ENCODE measurements at places on chromosomes 1 and 21.

DNA sequence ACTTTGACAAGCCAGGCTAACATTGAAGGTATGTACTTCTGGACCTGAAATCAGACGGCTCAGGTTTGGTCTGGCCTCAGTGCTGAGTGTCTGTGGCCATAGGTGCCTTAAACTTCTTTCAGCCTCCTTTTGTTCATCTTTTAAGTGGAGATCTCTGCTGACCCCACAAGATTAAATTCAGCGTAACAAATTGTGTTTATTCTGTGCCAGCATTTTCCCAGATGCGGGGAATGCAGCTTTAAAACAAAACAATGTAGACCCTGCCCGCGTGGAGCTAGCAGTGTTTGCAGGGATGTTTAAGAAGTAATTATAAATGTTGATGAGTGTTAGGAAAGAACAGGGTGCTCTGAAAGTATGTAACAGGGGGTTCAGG is 923 bp downstream of the CAP1 start:
- DNase-seq = no peak

- no peak for DNase-seq
Measured at GRCh38 chr1:77336729-77337128, 54.9 kb downstream of the AK5 start.

DNA sequence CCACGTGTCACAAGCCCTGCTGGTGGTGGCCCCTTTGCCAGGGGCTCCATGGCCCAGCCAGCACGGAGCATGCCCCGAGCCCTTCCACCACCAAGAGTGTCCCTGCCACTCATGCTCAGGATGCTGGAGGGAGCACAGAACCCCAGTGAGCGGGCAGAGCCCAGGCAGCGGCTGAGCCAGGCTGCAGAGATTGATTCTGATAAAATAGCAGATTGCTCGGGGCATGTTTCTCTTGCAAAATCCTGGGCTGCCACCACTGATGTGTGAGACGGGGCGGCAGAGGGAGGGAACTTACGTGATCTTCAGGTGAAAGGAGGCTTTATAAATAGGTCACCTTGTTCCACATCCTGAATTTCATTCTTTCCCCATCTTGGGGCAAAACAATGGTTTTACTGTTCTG is 53.2 kb downstream of the SPSB1 start:
- no peak for DNase-seq

DNA sequence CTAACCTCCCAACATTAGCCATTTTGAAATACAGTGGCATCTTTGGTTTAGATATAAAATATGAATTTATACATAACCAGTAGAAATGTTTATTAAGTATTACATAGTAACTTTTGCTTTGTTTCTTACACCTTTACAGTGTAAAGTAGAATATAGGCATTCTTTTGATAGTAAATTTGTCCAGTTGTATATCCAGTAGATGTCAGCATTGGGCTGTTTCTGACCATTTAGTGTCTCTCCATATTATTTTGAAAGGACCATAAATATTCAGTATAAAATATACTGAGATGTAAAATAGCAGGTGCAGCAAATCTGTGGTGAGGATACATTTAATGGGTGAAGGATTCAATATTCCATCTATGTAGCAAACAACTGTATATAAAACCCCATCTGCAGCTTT is 115.8 kb upstream of the ZRANB2 start:
- DNase-seq = peak; percentile 27

DNA sequence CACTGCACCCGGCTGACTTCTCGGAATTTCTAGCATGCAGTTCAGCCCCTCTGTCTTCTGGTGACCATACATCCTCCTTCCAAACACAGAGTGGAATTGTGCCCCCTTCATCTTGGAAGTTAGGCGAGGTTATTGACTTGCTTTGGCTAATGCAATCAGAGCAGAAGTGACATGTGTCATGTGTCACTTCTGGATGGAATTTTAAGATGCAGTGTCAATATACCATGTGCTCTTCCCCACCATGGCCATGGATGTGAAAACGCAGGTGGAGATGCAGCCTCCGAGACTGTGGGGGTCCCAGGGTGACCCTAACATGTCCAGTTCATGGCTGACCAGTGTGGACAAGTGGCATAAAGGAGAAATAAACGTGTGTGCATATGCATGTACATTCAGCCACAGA is 83.0 kb downstream of the KCNJ6 start:
- no peak for DNase-seq

DNA sequence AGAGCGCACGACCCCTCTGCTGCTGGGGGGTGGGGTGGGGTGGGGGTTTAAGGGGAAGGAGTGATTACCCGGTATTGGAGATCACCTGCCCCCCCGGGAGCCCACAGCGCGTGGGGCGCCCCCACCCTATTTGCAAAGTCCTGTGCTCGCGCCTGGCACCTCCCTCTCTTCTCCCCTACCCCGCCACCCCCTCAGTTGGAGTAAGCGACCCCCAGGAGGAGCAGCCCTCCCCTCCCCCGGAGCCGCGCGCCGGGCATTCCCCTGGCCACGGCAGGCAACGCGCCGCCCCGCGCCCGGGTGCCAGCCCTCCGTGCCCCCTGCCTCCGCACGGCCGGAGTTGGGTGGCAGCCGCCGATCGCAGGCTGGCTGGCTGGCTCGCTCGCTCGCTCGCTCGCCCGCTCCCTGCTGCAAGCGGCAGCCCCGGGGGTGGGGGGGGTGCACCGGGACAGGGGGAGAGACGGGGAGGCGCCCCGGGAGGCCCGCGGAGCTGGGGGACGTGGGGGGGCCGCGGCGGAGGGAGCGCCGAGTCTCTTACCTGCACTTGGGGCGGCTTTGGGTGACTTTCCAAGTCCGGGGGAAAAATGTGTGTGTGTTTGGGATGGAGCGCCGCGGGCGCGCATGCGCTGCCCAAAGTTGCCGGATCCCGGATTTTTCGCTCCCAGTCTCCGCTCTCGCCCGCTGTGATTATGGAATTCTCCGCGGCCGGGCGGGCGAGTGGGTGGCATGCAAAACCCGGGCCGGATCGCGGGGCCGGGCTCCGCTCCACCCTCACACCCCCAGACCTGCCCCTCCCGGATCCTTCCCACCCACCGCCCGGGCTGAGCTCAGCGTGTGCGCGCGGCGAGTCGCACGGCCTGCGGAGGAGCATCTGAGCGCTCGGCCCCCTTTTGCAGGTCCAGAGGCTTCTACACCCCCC is at the start of gene CASZ1:
TSS of gene CASZ1 (minus strand) at position 618 of the 916 bp plus-strand sequence. CDS start 102,757 bp downstream, outside the sequence.
- peak; percentile 10 for DNase-seq

DNA sequence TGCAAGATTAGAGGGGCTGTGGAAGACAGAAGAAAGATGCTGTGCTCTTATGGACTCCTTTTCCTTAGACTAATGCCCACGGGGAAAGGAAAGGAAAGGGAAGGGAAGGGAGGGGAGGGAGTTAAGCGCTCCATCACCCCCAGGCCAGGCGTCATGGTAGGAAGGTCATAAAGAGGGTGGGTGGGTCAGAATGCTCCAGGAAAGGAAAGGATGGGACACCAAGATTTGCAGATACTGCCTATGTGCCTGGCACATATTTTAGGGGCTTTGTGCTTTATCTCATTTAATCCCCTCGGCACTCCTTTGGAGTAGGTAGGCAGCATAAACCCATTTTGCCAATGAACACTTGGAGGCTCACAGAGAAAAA is 41.4 kb downstream of the MAB21L3 start:
- DNase-seq = no peak

GRCh38 chr1:19065526-19066247 is 109.2 kb upstream of the IFFO2 start:
- no peak for DNase-seq

DNA sequence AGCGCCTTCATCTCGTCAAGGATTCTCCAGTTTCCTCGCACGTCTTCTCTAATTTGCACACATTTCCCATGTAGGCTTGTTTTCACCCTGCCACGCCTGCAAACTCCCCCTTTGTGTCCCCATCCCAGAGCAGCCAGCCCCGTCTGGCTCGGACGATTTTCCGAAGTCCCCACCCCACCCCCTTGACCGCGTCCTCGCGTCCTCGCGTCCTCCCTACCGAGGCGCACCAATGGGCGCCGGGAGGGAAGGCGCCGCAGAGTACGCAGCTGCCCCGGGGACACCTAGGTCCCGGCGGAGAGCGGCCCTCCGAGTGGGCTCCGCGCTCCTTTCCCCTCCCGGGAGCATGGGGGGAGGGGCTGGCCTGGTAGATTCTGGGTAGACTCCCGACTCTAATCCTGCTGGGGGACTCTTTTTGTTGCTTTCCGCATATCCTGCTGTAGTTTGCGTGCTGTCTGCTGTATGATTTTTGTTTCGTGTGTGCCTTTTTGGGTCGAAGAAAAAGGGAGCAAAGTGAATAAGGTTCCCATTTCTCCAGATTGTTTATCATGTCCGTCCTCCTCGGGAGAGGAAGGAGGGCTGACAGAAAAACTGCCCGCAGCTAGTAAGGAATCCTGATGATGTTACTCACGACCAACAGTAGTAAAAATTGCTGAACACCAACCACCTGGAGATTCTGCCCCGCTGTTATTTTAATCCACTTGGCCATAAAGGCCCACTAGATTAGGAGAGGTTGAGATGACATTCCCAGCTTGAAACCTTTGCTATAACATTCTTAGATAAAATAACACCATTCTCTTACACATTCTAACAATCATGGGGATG is 1.5 kb downstream of the CACHD1 start:
- DNase-seq = no peak

DNA sequence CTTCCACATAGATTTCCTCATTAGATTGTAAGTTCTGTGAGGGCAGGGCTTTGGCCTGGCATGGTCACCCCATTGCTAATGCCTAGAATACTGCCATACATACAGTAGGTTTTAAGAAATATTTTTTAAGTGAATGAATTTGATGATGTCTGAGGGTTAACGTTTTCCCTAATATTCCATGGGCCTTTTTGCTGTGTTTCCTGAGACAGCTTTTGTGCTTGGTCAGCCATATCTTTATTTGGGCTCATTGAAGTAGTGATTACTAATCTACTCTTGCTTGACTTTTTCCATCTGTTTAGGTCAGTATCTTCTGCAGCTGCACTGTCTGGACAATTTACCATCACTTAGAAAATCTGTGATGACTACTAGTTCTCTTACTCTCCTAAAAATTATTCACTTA is 3.5 kb downstream of the CDC42 start:
- no peak for DNase-seq

GRCh38 chr1:29460041-29460610 is 223.8 kb downstream of the PTPRU start:
- DNase-seq = no peak

DNA sequence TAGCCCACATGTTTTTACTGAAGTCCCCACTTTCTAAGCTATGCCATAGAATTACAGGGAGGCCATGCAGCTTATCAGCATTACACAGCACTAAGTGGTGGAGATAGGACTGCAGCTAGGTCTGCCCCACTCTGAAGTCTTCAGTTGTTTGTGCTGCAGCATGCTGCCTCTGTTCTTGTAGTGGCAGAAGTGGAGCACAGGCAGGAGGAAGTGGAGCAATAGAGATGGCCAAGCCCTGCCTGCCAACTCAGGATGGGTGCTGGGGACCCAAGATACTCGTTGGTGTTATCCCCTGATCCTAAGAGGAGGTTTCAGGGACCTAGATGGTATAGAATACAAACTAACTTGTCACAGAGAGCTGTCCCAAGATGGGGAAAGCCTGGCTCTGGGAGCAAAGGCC is 12.9 kb downstream of the MRPL37 start:
- peak; percentile 95 for DNase-seq

GRCh38 chr1:109111386-109112055 is 2.4 kb upstream of the ELAPOR1 start:
- DNase-seq = peak; percentile 37

DNA sequence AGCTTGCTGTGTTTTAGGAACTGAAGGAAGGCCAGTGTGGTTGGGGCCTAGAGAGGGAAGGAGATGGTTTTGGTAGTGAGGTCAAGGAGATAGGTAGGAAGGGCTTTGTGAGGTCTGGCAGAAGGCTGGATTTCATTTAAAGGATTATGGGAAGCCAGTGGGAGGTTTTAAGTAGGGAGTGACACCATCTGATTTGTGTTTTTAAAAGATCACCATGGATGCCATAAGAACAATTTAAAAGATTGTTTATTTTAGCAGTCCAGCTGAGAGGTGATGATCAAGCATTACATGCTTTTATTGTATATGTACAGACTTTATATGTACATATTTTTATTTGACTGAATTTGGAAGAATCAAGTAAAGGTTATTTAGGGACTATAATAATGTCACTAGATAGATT is 26.4 kb downstream of the RGL1 start:
- DNase-seq = no peak

- no peak for DNase-seq
Measured at GRCh38 chr21:28473530-28474220, 519.0 kb downstream of the LTN1 start.

GRCh38 chr1:18941221-18942141 is 15.0 kb downstream of the IFFO2 start:
- DNase-seq = no peak

- DNase-seq = no peak
Measured at GRCh38 chr21:28309596-28309995, 683.1 kb downstream of the LTN1 start.

DNA sequence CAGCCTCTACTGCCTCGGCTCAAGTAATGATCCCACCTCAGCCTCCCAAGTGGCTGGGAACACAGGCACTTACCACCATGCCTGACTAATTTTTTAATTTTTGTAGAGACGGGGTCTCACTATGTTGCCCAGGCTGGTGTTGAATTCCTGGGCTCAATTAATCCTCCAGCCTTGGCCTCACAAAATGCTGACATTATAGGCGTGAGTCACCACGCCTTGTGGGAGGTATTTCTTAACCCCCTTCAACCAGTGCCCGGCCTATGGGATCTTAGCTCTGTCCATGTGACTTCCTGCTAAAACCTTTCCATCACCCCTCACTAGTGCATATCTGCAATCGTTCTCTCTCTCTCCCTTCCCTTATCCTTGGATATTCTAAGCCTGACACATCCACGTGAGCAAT is 86.4 kb downstream of the FOXD2 start:
- no peak for DNase-seq

- DNase-seq = no peak
Measured at GRCh38 chr21:43283136-43283924, 114.5 kb downstream of the CRYAA start.

DNA sequence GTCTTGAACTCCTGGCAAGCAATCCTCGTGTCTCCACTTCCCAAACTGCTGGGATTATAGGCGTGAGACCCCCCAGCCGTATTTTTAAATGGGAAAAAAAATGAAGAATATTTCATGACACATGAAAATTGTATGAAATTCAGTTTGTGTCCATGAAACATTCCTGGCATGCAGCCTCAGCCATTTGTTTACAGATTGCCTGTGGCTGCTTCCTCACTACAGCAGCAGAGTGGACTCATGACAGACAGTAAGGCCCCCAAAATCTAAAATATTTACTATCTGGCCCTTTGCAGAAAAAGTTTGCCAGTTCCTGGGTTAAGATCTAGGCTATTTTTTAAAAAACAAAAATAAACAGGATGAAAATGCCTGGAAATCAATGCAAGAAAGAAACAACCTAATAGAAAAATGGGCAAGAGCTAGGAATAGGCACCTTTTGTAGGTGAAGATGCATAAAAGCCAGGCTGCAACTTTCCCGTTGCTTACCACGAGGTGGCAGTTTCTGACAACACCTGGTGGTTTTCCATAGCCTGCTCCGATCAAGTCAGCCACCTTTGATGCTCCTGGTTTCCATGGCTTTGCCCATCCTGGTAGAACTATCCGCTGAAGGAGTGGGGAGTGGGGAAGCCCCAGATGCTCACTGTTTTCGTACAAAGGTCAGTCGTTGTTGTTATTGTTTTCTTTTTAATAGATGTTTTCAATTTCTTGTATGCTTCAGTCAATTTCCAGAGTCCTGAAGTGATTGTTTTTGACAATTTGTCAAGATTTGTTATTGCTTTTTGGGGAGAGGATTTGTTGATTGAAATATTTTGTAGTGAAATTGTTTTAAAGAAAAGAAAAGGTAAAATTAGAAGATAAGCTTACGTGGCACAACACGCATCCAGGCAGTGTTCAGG is 24.3 kb downstream of the UBE2Q1 start:
- no peak for DNase-seq
